Effector memory CD8-positive, alpha-beta T cell (primary cell): ENCODE measurements at places on chromosomes 5 and 9.

DNA sequence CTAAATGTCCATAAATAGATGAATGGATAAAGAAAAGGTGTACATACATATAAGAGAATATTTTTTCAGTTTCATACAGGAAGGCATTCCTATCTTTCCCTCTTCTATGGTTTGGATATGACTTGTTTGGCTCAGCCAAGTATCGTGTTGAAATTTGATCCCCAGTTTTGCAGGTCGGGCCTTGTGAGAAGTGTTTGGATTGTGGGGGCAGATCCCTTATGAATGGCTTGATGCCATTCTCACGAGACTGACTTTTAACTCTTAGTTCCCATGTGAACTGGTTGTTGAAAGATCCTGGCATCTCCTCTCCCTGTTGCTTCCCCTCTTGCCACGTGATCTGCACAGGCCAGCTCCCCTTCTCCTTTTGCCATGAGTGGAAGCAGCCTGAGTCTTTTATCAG, 421.1 kb upstream of the FTMT start:
- DNase-seq = no peak

DNA sequence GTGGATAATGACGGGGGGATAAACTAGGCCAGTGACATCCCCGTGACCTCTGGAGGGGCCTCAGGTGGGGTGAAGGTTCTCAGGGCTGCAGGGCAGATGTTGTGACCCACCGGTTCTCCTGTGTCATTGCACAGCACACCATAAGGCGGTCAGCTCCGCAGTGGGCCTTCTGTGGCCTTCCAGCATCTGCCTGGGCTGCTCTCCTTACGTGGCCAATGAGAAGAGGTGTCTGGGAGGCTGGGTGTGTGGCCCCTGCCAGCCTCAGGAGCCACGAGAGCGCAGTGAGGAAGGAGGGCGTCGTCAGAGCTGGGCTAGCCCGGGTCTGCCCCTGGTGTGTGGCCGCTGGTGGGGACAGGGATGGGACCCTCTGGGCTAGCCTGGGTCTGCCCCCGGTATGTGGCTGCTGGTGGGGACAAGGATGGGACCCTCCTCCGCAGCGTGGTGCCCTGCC, 48.7 kb downstream of the COL5A1 start:
- no peak for DNase-seq

DNA sequence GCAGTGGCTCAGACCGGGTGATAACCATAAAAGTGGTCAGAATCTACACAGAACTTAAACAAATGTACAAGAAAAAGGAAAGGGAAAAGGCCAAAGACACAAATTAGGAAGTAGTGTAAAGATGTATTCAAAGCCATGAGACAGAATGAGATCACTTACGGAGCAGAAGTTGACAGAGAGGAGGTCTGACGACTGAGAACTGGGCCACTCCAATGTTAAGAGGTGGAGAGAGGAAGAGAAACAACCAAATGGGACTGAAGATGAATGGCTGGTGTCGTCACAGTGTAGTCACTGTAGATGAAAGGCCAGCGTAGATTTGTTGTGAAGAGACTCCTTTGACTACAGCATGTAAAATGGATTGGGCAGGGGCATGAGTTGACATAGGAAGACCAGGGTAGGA, 114.4 kb downstream of the DROSHA start:
- no peak for DNase-seq

DNA sequence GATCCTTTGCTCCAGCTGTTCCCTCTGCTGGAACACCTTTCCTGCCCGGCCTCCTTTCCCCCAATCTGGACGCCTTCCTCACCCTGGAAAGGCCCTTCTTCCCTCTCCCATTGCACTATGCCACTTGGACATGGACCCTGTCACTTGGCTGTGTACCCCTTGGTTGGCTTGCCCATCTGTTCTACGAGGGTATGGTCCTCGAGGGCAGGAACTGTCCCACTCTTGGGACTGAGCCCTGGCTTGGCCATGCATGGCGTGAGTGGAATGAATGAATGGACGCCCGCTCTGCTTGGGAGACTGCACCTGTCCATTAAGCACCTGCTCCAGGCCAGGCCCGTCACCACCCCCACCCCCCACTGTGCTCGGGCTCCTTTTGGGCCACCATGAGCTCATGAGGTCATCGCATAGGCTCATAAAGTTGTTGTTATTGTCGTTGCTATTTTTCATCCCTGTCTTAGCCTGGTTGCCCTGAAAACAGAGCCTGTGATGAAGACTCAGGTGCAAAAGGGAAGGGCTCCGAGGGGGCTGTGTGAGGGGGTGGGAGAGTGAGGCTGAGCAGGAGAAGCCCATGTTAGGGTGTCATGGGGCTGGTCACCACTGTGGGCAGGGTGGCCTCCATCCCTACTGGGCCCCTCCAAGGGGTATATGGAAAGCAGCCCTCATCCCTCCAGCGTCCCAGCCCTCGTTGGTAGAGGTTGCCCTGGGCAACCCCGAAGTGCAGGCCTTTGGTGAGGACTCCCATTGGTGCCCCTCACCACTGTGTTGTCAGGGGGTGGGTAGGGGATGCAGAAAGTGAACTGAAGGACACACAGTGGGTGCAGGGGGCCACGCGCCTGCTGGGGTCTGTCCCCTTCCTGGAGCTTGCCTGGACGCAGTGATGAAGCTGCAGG, 57.2 kb upstream of the IER5L start:
- no peak for DNase-seq

GRCh38 chr5:35151146-35151920, 79.0 kb downstream of the PRLR start:
- no peak for DNase-seq

DNA sequence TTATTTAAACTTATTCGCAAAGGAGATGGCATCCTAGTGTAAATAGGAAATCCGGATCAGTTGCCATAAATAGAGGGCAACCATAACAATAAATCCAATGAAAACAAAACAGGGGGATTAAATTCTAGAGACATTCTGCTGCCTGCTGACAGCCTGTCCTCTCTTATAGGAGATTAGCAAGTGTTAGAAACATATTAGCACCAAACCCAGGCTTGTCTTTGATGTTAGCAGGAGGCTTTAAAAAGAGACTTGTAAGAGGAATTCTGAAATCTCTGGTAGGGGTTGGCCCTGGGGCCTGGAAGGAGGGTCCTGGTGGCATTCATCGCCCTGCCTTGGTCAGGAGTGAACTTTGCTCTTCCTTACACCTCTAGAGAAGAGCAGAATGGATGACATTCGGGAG, 21.6 kb downstream of the NDST1 start:
- DNase-seq = no peak

GRCh38 chr5:123265551-123265950, 157.7 kb downstream of the CEP120 start:
- no peak for DNase-seq

DNA sequence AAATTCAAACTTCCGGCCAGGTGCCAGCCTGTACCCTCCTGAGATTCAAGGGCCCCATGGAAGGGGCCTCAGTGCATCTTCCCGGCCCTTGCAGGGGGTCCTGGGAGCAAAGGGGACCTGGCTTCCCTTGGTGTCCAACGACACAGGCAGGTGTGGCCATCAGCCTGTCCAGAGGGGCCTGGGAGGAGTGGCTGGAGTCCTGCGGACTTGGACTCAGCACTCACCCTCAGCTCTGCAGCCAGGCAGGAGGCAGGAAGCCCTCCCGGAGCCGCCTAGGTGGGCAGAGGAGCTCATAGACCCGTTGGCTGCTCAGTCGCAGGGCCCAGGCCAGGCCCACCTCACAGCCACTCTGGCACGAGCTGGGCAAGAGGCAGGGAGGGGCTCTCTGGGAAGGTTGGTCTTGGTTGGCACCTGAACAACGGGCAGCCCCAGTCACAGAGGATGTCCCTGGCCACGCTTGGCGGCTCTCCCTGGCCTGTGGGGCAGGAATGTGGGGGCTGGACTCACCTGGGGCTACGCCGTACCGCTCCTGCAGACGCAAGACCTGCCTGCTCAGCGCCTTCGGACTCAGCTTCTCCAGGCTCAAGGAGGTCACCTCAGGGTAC, 53.8 kb upstream of the NRARP start:
- no peak for DNase-seq

DNA sequence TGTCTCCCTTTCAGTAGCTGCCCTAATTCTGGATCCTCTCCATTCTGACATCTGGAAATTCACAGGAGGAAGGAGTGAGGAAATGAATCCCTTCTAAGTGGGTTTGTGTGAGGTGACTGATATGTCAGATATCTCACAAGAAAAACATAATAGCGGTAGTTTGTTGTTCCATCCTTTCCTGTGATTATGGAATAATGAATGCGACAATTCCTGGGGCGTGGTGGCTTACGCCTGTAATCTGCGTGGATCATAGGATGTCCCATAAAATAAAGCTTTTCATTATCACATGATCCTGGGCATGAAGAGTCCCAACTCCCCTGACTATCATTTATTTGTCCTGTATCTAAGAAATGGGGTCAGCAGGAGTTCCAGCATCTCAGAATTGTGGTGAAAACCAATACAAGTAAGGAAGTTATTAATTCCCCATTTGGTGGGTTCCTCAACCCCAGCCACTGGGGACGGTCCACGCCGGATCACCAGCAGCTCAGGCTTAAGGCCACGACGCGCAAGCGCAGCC, 375 bp upstream of the C5orf24 start:
- DNase-seq = no peak

- no peak for DNase-seq
Observed at GRCh38 chr5:144032375-144032774, 138.1 kb downstream of the YIPF5 start.

DNA sequence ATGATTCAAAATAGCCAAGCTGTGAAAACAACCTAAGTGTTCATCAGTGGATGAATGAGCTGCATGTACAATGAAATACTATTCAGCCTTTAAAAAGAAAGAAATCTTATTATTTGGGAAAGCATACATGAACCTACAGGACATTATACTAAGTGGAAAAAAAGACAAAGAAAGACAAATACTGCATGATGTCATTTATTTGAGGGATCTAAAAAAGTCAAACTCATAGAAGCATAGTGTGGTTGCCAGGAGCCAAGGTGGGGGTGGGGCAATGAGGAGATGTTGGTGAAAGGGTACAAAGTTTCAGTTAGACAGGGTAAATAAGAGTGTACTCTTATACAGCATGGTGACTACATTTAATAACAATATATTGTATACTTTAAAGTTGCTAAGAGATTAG, 261.5 kb downstream of the PARP8 start:
- no peak for DNase-seq

- no peak for DNase-seq
Observed at GRCh38 chr5:149448831-149449714, 70.0 kb upstream of the IL17B start.

GRCh38 chr5:979100-979817, 29.3 kb upstream of the NKD2 start:
- no peak for DNase-seq

- no peak for DNase-seq
Observed at GRCh38 chr9:128280084-128280622, 4.1 kb downstream of the SWI5 start.

DNA sequence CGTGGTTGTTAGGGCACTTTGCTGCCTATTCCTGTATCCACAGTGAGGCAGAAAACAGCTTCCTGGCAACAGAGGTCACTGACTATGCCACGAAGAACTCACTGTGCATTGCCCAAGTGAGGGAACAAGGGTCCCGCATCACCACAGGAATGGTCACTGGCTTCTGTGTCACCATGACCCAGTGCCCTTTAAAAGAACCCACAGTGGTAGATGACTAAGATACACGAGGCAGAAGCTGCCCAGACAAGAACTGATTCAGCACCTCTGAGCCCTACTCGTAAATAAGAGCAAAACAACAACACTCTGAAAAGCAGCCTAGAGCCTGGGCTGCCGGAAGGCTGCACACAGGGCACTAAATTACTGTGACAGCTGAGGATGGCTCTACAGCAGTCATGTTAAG, 236.6 kb upstream of the RASEF start:
- DNase-seq = no peak

GRCh38 chr5:3428334-3428733, 167.3 kb upstream of the IRX1 start:
- no peak for DNase-seq

DNA sequence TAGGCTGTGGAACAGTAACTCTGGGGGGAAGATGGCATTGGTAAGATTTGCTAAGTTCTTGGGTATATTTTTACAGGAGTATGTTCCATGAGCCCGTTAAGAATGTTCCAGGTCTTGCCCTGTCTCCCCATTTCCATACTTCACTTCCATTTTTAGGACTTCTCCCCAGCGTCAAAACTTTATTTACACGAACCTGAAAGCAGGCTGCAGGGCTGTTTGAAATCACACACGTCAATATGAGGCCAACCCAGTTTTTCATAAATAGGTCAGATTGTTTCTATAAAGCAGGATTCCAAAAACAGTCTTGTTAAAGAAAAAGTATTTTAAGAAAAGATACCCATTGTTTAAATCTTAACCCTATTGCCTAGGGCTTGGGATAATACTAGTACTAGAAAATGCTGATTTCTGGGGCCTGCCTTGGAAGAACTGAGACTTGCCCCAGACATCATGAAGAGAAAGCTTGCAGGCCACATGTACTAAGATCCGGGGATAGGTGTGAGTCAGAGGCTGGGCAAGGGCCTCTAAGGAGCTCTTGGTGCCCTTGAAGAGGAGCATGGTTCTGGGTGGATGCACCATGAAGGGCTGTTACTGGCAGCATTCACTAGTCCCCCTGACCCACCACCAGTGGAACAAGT, 24.2 kb downstream of the TRIO start:
- no peak for DNase-seq

GRCh38 chr5:178411083-178411482, 178.5 kb upstream of the PHYKPL start:
- DNase-seq = no peak

GRCh38 chr5:55965525-55965924, 29.2 kb downstream of the IL6ST start:
- no peak for DNase-seq

- DNase-seq = no peak
Observed at GRCh38 chr5:118015511-118015910, 972.8 kb downstream of the DTWD2 start.

GRCh38 chr5:154508114-154508513, 30.1 kb upstream of the HAND1 start:
- no peak for DNase-seq

- DNase-seq = no peak
Observed at GRCh38 chr9:110180511-110181434, 27.2 kb downstream of the C9orf152 start.

DNA sequence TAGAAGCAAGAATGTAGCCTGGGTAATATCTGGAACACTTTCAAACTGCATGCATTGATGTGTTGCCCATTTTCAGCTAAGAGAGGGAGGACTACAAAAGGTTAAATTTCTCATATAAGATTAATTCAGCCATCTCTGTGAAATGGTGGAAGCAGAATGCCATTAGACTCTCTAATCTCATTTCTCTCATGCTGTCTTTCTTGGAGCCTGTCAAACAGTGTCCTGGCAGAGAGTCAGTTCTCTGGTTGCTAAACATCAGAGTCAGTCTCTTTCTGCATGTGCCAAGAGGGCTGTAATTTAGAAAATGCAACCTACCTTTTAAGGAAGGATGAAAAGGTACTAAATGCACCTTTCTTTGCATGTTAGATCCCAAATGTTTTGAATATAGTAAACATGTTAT, 910 bp upstream of the GARNL3 start:
- no peak for DNase-seq
